Hematopoietic multipotent progenitor cell treated with erythropoietin and hydrocortisone succinate and interleukin-3 and kit ligand, for 4 days (in vitro differentiated cells): ENCODE measurements at places on chromosomes 5 and 9.

- DNase-seq, result no peak
Measured at GRCh38 chr9:109475526-109475925, 22.6 kb downstream of the PTPN3 start.

GRCh38 chr9:116094846-116095245 lies 58.7 kb upstream of the PAPPA start:
- DNase-seq, result no peak

DNA sequence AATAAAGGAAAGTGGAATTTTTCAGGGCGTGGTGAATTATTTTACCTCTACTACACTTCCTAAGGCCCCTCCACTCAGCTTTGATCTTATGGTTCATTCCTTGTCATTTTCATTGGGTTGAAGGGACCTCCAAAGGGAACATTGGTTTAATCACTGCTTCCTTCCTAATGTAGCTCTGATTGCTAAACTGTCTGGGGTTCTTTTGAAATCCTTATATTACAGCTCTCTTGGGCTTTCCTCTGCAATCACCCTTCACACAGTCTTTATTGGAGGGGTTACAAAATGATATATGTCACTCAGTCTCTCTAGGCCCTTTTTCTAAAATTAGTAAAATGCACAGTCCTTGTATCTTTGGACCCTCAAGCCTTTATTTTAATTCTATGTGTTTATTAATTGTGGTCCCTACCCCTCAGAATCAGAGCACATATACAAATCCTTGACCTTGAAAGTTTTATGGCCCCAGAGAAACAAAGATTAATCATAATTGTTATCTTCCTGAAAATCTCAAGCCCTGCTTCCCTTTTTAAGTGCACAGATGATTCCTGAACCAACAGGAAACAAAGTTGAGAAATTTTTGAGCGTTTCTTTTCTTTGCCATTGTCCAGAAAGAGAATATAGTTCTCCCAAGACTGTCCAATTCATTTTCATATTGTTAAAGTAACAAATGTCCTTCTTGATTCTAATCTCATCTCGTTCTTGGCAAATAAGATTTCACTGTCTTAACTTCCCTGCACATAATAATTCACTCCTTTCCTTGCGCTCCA lies 330.0 kb downstream of the ARRDC3 start:
- peak; percentile 44 for DNase-seq

DNA sequence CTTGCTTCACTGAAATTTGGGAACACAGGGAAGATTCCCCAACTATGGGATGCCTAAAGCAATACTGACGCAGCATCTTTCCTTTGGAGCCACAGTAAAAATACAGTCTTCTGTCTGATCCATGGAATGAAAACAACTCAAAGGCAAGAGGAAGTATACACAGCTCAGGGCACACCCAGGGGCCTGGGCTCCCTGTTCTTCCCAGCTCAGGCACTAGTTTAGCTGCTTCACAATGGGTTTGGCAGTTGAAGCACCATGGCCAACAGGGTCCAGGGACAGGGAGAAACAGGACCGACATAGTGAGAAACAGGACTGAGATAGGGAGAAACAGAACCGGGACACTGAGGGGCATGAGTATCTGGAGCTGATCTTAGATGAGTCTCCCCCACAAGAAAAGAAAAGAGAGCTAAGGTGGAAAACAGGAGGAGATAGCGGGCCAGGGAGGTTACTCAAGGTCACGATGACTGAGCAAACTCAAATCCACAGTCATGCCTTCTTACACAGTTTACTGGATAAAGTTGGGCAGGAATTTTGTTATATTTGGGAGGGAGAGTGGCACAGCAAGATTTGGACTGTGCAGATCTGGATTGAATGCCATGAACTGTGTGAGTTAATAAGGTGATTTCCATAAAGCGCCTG lies 198.8 kb downstream of the SMARCA2 start:
- no peak for DNase-seq

DNA sequence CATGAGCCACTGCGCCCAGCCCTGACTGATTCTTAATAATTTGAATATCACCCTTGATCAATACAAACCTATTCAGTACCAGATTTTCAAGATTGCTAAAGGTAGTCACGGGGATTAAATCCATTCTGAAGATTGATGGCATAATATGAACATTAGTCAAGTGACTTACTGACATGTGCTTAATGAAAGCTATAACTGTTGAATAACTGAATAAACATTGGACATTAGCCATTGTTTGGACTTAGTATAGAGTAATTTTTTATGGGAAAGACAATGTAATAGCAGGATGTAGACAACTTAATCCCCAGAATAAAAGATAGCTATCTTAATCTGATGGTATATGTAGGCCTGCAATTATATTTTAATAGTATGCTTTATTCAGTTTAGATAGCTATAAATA lies 35.0 kb upstream of the VPS13A start:
- no peak for DNase-seq

- peak; percentile 1 for DNase-seq
Measured at GRCh38 chr5:21834863-21835262, 1018.3 kb downstream of the CDH12 start.

- no peak for DNase-seq
Measured at GRCh38 chr9:89792189-89793123, 187.6 kb downstream of the GADD45G start.

DNA sequence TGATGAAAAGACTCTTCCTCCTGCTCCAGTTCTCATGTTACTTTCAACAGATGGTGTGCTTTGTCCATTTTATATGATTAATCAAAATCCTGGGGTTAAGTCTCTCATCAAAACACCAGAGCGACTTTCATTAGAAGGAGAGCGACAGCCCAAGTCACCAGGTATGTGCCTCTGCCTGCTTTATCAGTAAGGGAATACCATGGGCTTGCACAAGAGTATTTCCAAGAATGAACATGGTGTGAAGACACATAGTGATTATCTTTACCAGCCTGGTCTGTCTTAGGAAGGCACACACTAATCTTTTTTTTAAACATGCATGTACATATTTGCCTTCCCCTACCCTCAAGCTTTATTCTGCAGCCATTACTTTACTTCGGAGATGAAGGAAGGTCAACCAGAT lies 15.2 kb downstream of the NUP214 start:
- no peak for DNase-seq

- DNase-seq, result no peak
Measured at GRCh38 chr9:115882911-115883310, 270.7 kb upstream of the PAPPA start.

- peak; percentile 65 for DNase-seq
Measured at GRCh38 chr5:56640763-56641406, 174.5 kb upstream of the MAP3K1 start.
